ENCODE measurements at places on chromosomes 5 and 9.

GRCh38 chr5:16853518-16853917 is 82.6 kb downstream of the MYO10 start:
- no peak for DNase-seq

DNA sequence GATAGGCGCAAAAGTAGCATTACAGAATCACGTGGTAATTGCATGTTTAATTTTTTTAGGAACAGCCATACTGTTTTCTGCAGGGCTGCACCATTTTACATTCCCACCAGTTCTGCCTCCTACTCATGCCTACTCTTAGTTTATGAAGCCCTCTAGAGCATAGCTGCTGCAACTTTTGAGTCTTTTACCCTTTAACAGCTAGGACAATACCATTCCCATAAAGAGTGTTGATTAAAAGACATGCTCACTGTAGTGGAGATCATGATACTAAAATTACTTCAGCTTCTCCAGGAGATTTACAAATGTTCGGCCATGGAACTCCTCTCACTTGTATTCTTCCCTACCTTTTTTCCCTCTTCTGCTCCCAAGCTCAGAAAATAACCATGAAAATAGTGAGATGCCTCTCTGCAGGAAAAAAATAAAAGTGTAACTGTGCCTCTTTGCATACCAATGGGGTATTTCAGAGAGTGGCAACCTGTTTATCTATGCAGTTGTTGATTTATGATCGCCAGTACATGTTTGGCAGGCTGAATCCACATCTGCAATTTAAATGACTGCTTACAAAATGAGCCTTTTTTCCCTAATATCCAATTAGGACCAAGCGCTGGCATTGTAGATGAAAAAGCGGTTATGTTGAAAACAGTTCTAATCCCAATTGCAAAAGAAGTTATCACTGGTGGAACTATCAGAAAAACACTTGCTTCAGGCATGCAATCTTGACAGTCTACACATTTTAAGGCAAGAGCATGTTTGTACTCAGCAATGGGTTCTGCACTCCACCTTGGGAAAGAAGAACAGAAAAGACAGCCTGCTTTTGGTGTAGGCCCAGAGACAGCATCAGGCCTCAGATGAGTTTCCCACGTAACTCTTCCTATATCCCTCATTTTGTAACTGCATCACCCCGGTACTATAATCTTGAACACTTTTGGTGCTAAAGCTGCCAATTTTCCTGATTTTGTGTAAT is 131.1 kb downstream of the ADAMTSL1 start:
- DNase-seq: no peak

- DNase-seq: no peak
These were observed 380.4 kb downstream of the PSAT1 start for GRCh38 chr9:78677326-78677725.

DNA sequence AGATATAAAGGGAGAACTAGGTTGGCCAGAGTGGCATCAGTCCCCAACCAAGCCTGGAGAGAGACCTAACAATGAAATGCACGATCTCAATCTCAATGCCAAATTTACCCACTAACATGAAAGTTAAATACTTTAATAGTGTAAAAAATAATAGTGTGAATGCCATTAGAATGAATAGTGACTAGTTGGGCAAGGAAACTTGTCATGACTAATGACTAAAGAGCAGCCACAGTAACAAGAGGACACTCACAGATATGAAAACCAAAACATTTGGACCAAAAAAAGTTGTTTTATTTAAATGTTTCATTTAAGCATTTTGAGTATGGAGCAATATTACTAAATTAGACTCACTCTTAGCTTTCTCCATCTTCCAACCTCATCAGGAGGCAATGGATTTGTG is 1853.8 kb downstream of the EFNA5 start:
- no peak for DNase-seq

DNA sequence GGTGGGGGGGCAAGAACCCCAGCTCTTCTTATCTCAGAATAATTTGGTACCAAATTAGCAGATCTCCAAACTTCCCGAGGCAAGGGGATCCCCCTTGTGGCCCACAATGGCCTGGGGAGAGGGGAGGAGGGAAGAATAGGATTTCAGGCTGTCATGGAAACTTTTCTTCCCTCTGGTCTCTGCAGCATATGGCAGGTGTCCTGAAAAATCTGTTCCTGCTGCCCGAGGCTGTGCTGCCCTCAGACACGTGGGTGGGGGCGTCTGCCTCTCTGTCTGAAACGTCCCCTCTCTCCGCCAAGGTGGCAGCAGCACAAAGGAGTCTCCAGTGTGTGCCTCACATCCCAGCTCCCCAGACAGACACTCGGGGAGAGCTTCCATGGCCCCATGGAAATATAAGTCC is 34.0 kb downstream of the CCNJL start:
- no peak for DNase-seq

DNA sequence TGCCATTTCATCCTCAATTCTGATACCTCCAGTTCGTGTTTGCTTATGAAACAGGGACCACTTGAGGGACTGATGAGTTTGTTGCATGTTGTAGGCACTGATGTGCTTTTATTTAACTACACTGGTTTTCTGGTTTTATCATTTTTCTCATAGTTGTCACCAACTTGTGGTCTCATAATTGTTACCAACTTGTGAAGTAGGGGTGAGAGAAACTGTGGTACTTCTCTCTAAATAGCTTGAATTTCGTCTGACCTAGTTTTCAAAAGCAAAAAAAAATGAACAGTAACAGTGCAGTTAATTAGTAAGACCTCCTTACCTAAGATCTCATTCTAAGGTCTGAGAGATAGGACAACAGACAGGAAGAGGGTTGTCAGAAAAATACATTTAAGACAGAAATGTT is 78.0 kb downstream of the ANXA2R start:
- no peak for DNase-seq

- DNase-seq: no peak
These were observed 152.2 kb downstream of the GABBR2 start for GRCh38 chr9:98556511-98556910.
